Germinal center (tissue), 1 donor: ENCODE measurements at places on chromosomes 11 and 22.

DNA sequence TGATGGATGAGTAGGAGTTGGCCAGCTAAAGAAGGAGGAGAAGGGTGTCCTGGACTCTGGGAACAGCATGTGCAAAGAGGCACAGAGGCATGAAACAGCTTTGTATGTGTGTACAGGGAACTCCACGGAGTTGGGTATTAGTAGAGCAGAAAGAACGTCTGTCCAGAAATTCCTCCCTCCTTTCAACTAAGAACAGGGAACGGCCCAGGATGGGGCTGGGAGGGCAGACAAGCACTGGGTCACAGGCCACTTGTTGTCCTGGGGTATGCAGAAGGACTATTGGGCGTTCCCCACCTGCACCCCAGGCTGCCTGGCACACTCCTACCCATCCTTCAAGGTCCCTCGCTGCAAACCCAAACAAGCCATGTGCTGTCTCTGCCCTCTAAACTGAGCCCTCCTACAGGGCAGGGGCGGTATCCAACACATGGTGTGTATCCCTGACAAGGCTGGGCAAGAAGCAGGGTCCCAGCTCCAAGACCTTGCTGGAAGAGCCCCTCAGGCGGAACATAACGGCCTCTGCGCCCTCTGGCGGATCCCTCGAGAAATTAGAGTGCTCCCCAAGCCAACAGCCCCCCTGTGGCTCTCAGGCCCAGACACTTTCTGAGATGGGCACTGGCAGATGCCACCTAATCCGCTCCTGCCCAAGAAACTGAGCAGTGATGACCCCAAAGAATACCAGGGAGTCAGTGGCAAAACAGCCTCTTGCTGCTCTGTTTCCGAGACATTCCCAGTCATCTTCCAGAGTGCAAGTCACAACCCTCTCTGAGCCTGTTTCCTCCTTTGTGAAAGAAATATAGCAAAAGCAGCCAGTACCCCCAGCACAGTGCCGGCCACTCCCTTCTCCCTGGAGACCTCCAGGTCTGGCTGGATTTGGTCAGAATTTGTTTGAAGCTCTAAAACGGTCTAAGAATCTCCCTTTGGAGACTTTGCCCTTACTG lies 1.6 kb upstream of the ELFN2 start:
- DNase-seq: peak; percentile 78

DNA sequence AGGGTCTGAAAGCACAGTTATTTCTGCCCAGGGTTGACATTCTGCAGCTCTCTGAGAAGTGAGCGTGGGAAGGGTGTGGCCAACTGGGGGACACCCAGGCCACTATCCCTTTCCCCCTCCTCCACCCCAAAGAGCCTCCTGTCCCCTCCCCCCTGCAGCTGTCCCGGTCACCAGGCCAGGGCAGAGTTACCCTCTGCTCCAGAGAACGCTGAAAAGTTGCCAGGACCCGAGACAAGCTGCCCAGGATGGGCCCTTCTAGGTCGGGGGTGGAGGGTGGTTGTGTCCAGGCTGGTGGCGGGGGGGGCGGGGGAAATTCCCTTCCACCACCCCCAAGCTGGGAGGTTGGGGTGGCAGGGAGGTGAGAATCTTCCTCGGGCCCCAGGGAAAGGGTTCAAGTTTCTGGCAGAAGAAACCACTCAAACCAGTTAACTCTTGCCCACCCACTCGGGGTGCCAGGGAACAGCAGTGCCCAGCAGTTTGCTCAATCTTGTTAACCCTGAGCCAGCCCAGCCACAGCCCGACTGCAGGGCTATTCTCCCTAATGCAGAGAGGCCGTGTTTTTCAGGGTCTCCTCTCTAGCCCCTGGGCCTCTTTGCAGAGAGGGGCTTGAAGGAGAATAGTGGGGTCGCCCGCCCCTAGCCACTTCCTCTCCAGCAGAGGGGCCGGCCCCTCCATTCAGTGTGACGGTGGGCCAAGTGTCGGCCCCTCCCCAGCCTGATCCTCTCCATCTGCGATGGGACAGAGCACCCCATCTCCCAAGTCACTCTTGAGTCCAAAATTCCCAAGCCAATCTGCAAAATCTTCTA lies 697 bp downstream of the LGALS1 start:
- no peak for DNase-seq

DNA sequence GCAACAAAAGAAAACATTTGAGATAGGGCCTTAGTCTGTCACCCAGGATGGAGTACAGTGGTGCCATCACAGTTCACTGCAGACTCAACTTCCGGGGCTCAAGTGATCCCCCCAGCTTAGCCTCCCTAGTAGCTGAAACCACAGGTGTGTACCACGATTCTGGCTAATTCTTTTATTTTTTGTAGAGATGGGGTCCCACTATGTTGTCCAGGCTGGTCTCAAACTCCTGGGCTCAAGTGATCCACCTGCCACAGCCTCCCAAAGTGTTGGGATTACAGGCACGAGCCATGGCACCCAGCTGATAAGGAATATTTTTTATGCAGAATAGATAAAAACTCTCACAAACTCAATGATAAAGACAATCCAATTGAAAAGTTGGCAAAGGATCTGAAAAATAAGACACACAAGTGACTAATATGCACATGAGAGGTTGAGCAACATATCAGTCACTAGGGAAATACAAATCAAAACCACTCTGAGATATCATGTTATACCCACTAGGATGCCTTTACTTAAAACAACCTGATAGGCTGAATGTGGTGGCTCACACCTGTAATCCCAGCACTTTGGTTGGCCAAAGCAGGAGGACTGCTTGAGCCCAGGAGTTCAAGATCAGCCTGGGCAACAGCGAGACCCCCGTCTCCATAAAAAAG lies 33.9 kb upstream of the CLTCL1 start:
- no peak for DNase-seq

DNA sequence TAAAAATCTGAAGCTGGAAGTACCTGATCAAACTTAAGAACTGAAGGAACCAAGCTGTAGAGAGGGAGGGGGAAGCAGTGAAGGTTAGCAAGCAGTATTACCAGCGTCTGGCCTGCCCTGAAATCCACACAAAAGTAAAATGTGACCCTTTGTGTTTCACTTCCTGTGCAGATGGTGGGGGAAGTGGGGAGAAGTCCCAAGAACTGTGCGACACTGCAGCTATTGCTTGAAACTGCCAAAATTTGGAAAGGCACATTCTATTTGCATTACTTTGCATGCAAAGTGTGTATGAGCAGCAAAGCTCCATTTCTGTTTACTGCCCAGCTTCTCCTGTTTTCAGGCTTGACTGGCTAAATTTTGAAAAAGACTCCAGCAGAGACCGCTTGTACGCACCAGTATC lies 72.1 kb upstream of the BMAL1 start:
- no peak for DNase-seq

DNA sequence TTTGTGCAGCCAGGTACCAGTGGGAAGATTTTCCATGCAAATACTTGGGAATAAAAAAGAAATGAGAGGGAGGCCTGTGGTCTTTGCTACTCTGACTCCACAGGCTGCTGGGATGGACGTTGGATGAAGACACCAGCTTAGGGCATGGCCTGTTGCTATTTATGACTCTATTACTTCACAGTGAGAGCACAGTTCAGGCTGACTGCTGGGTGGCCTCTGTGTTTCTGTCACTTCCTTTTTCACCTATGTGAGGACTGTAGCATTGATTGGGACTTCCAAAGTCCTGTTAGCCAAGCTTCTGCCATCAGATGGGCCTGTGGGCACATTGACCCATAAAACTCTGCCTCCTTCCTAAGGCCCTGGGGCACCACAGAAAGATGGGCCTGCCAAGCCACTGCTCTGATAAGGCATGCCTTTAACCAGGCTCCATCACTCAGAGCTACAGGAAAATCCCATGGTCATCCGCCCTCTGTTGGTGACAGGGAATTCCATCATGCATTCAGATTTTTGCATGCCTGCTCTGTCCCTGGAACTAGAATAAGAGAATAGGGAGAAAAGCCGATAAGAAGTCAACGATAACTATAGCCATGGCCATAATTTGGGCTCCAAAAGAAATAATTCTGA lies 64.6 kb downstream of the KCNJ1 start:
- no peak for DNase-seq

DNA sequence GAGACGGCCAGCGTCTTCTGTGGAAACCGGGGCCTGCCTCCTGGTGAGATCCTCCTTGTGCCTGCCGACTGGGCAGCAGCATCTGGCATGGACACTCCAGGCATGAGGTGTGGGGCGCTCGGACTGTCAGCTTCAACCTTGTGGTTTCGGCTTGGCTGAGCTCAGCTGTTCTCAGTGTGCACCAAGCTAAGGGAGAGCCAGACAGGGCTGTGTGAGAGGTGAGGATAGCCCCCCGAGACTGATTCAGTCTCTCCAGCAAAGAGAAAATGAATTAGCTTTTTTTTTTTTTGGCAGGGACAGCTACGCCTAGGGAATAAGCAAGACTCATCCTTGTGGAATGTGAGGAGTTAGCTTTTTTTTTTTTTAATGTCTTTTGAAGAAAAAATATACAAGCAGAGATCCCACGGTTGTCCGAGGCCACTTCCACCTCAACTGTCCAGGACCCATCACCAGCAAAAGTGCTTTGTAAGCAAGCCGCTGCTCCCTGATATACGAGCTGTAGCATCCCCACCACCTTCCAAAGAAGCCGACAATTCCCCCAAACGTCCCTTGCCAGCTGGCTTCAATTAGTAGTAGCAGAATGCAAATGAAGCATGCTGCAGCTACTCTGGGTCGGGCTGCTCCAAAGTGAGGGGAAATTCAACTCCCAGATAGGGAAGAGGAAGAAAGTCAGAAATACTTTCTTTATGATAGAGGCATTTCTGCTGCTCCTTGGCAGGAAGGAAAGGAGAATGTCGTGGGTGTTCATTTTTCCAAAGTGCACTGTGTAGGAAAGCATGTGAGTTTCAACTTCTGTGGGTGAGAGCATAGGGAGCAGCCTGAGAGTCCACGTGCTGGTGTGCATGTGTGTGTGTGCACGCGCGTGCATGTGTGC lies 9.7 kb upstream of the THY1 start:
- no peak for DNase-seq

GRCh38 chr22:17674152-17674551 lies 35.6 kb downstream of the BCL2L13 start:
- no peak for DNase-seq

GRCh38 chr11:48141475-48142122 lies 75.0 kb upstream of the OR4B1 start:
- no peak for DNase-seq

DNA sequence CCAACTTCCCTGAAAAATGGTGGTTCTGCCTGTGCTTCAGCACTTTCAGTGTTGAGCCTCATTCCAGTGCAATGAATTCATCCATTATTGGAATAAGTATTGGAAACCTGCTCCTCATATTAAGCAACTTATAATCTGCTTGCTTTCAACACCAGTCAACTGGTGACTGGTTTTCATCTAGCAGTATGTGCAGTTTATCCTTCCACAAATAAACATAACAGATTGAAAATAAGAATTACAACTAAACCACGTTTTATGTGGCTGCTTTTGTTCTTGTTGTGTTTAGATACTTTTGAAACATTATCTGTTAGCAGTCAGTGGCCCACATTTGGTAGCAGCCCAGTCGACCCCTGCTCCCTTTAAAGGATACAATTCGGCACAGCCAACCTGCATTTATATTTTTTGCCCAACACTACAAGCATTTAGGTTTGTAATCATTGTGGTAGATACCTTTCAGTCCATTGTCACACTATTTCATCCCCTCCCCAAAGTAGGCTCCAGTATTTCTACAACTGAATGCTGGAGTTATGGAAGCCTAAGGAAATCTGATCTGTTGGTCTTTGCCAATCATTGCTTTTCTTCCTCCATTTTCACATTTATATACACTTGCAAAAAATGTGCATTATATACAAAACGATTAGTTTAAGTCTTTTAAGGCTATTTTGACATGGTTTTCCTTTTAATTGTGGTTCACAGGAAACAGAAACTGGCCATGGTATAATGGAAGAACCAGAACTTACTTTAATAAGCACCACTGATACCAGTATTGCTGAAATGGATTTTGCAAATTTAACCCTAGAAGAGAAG lies 13.1 kb downstream of the TAF1D start:
- no peak for DNase-seq

GRCh38 chr11:116169776-116170175 lies 603.0 kb downstream of the BUD13 start:
- DNase-seq: no peak

GRCh38 chr11:69135420-69136363 lies 20.0 kb upstream of the SMIM38 start:
- no peak for DNase-seq

- DNase-seq: no peak
These were observed 1623.3 kb upstream of the RAG2 start for GRCh38 chr11:38221295-38221694.

GRCh38 chr11:26551186-26551801 lies 20.8 kb downstream of the MUC15 start:
- DNase-seq: no peak

DNA sequence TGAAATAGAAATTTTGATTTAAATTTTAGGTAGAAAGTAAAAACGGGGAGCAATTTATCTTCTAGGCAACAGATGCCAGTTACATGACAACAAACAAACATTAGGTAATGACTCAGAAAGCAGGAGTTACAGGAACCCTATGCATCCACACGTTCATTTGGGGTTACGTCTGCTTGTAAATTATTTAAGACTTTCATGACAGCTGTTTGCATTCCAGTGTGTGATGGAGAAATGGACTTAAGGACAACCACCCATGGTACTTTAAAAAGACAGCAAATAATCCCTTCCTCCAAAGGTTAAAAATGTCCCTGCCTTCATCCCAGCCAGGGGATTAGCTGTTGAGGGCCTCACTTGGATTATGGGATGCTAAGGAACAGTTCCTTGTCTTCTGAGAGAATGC lies 11.8 kb downstream of the E2F8 start:
- no peak for DNase-seq
